ENCODE measurements at places on chromosomes 1 and 21.

GRCh38 chr1:29129916-29130315 is 6.2 kb upstream of the TMEM200B start:
- no peak for DNase-seq

DNA sequence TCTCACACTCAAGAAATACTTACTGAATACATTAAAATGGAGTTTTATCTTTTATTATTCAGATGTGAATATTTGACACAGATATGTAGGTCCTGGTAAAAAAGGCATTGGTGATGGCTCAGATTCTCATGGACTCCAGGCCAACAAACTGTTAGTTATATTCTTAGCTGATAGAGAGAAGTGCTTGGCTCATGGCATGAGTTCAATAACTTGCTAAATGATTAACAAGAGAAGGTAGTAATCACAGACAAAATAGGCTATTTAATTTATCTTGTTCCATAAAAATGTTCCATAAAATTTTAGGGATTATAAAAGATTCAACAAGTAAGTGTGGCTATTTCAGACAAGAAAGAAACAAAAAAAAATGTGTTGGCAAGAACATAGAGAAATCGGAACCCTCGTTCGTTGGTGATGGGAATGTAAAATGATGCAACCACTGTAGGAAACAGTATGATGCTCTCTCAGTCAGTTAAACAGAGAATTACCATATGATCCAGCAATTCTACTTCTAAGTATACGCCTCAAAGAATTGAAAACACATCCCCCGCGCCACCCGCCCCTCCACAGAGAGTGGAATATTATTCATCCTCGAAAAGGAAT is 737.8 kb upstream of the ADAMTS5 start:
- no peak for DNase-seq

- DNase-seq = no peak
Observed at GRCh38 chr1:236733653-236734052, 47.4 kb downstream of the ACTN2 start.

DNA sequence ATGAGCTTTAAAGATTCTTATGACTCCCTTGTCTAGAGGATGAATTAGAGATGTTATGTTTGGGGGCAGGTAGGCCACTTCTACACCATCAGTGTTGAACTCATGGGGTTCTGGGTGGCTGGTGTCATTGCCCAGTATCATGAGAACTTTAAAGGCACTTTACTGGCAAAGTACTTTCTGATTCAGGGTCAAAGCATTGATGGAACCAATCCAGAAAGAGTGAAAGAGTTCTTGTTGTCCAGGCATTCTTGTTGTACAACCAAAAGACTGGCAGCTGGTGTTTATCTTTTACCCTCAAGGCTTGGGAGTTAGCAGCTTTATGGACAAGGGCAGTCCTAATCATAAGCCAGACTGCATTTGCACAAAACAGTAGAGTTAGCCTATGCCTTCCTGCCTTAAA is 673.0 kb downstream of the USP25 start:
- DNase-seq = no peak

DNA sequence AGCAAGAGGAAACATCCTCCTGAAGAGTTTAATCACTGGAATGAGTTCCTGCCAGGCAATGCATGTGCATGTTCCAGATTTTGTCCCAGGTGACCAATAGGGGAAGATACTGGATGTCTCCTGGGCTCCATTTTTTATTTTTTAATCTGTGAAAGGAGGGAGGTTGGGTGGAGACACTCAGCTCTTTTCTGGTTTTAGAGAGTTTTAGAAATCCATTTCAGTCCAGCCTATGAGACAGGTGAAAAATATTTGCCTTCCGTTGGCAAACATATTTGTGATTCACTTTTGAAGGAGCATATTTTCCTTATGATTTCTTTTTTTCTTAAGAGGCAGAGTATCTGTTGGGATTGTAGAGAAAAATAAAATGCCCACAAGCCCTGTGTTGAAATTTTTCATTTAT is 70.7 kb downstream of the ABCA4 start:
- DNase-seq = no peak

DNA sequence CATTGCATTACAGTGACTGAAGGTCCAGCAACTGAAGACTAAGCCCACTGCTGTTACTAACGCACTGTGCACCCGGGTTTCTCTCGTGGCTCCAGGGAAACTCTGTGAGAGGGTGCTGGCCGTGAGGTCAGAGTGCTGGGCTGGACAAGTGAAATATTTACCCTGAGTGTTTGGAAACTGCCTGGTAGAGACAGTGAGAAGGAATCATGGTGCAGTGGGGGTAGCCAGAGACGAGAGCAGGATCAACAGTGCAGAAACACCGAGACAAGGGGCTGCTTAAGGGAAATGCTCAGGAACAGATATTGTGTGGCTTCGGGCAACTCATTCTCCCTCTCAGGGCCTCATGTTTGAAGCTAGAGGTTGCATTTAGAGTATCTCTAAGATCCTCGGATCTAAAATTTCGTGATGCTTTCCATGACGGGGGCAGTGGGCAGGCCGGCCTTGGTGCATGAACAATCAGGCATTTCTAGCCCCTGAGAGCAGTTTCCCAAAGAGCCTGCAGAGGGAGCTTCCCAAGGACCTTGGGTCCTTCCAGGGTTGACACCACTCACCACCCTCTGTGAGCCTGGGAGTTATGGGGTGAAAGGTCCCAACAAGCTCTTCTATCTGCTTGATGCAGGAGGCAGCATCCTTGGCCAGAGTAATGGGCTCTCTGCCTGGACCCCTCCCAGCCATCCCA is 9.7 kb downstream of the CD2 start:
- DNase-seq = no peak

DNA sequence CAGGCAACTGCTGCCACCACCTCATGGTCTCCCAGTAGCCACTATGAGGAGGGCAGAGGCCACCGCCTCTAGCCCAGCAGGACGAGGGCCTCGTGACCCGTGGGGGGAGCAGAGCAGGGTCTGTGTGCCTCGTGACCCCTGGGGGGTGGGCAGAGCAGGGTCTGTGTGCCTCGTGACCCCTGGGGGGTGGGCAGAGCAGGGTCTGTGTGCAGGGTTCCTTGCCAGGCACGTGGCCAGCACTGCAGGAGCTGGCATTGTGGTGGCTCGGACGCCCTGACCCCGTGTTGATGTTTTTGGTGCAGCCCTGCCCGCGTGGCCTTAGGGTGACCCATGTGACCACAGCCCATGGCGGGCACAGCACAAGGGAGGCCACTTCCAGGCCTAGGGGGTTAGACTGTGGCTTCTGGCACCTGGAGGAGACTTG is 52.8 kb downstream of the SLX9 start:
- DNase-seq = no peak

DNA sequence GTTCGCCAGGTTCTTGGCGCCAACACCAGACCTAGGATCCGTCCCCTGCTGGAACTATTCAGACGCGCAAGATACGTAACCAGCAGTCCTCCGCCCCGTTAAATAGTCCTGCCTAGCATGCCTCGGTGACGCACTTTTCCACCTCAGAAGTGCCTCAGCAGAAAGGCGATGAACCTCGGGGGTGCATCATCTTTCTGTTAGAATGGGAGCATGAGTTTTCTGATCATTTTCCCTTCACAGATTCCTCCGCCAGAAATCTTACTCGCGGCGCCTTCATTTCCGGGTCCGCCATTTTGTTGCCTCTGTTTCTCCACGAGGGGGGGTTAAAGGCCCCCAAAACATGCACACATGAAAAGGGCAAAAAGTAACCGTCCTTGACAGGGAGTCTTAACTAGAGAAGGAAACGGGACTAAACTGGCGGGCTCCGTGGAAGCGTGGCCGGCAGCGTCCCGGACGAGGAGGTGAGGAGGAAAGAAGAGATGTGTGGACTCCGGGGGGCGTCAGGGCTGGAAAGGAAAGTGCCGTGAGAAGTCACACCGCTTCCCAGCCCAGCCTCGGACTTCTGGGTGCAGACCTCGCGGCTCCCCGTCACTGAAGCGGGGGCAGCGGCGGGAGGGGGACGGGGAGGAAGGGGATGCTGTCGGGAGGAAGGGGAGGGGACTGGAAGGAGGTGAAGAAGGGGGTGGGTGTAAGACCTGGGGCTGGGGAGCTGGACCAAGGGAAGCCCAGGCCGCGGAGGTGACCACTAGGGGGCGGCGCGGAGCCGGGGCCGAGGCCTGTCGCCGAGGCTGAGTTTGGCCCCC is at the start of gene GABPB2:
Gene GABPB2, plus strand, starts transcription at position 288 of the 803 bp plus-strand sequence. CDS start 17,429 bp downstream, outside the sequence.
- peak; percentile 69 for DNase-seq

DNA sequence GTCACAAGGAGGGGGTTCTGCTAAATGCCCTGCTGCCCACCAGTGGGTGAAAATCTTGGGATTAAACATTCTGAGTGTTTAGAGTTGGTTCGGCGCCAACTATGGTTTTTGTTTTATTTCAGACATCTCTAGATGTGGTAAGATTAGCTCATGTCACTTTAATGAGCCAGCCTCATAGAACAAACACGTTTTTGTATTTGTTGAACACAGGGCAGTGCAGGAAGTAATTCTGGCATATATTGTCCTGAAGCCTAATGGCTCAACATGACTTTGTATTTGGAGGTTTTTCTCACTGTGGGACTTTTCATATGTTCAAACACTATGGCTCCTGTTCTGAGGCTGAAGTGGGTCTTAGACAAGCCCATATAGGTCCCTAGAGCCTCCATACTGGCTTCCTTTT is 107.8 kb downstream of the NGF start:
- no peak for DNase-seq

GRCh38 chr1:75394386-75395139 is 216.4 kb downstream of the SLC44A5 start:
- no peak for DNase-seq

DNA sequence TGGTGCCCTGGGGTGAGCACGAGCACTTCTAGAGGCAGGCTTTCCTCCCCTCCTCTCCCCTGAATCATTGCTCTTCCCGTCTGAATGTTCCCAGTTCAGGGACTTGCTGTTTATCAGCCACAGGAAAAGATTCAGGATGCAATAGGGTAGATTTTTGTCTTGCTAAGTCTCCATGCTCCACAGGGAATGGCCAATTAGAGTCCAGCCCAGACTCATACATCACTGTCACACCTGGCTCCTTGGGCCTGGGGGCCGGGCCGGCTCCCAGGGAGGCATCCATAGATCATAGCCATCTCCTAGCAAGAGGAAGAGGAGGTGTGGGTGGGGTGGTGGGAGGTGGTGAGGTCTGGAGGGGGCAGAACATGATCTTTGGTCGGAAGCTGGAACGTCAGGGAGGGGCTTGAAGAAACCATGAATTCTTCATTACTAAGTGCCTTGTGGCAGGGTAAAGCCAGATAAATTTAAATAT is 83.4 kb downstream of the LRRN2 start:
- DNase-seq = no peak

- DNase-seq = no peak
Observed at GRCh38 chr1:88188038-88188437, 496.0 kb upstream of the PKN2 start.

GRCh38 chr1:219587801-219588561 is 24.9 kb downstream of the ZC3H11B start:
- peak; percentile 44 for DNase-seq

DNA sequence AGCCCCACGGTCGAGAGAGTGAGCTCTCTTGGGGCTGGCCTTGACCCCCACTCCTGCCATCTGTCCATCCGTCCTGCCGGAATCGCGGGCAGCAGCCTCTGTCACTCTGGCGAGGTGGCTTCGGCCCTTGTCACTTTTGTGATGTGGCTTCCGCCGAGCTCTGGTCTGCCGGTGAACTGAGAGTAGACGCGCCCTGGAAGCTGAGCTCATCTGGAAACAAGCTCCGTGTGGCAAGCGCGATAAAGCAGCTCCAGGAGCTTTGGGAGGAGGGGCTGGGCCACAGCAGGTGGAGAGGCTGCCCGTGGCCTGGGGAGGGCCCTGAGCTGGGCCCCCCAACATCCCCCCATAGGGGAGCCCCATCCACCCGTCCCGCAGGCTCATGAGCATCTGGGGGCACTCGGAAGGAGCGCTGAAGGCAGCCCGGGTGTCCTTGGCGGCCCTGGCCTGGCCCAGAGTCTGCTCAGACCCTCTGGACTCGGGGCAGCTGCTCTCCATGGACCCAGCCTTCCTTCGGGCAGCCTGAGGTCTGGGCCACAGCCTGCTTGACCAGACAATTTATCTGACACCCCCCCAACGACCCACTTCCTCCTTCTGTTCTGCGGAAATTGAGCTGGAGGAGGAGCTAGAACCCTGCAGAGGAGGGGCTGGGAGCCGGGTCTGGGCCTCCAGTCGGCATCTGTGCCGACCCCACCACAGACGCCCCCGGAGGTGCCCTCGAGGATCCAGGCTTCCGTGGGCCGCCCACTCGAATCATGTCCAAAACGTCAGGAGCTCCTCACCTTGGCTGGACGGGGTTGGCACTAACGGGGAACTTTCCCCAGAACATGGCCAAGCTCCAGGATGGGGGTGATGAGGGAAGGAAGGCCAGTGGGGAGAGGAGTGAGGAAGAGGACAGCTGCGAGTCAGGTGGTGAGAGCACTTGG is 59.1 kb downstream of the SLC19A1 start:
- no peak for DNase-seq

DNA sequence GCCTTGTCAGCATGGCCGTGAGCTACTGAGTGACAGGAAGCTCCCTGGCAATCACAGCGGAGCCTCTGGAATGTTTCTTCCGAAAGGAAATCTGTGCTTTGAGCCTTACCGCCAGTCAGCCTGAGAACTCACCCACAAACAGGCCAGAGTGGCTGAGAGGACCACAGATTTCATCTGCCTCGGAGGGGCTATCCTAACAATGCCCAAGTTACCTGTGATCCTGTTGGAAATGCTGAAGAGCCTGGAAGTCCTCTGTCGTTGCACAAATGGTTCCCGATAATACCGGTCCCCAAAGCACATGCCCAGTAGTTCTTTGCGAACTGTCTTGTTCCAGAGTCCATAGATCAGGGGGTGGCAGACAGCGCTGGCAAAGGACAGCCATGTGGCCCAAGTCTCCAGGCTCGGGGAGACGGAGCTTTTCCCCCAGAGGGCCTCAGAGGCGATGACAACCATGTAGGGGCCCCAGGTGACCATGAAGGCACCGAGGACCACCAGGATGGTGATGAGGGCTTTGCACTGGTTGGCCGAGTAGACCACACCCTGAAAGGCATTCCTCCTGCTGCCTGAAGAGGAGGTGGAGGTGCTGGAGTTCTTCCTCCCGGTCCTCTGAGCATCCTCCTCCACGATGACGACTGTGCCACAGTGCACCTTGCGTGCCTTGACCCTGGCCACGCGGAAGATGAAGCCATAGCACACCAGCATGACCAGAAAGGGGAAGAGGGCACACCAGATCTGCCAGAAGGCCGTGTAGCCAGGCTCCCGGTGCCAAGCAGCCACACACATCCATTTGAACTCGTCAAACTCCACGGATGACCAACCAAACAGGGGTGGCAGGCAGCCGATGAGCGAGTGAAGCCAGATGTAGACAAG is 40.2 kb downstream of the GPR161 start:
- no peak for DNase-seq

DNA sequence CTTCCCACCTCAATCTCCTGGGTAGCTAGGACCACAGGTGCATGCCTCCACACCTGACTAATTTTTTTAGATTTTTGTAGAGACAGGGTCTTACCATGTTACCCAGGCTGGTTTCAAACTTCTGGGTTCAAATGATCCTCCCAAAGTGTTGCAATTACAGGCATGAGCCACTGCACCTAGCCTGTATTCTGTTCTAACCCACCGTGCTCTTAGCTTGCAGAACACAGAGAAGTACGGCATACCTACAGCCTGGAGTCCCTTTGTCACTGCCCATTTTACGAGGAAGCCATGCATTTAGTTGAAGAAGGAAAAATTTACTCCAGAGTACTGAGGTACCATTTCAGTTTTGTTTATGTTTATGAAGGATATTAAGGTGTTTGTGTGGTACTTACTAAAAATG is 29.7 kb upstream of the NEXN start:
- no peak for DNase-seq

GRCh38 chr1:167738158-167738557 is 16.4 kb downstream of the MPZL1 start:
- no peak for DNase-seq

- DNase-seq = no peak
Observed at GRCh38 chr21:46633566-46633965, 1.9 kb upstream of the PRMT2 start.

Measured in BJ (cell line).